ENCODE measurements at places on chromosomes 1 and 21.

GRCh38 chr1:208201229-208201628 lies 43.0 kb downstream of the PLXNA2 start:
- no peaks in the 10 kb centered on the region for H3K36me3 ChIP-seq
- peak; percentile 68 for DNase-seq
- H3K27ac ChIP-seq = no peak overlapping the region
- H3K4me3 ChIP-seq = no peak overlapping the region

DNA sequence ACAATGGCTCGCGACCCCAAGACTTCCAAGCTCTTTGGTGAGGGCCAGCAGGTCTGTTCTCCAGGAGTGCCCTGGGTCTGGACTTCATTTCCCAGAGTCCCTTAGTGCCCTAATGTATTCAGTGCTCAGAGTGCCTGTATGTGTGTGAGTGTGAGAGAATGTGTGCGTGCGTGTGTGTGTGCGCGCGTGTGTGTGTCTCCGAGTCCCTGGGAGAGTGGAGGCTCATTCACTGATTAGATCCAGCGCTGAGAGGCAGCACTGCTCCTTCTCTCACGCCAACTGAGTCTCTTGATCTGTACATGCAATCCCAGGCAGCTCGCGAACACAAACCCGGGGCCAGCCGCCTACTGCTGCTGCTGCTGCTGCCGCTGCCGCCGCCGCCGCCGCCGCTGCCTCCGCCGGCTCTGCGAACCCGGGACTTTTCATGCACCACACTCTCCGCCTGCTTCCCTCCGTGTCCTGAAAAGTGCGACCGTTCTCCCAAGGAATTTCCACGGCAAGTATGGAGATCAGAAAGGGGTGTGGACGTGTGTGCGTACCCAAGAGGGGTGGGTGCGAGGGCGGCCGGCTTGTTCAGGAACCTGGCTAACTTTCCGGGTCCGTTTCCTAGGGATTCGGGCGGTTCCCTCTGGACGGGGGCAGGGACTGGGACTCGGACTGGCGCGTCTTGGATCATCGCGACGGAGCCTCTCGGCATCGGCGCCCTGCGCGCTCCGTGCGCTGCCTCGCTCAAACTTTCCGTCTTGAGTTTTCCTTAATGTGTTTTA lies at the start of gene RNF220:
Gene RNF220 (plus strand): TSS at position 225 of the 767 bp plus-strand sequence.
- peaks cover 17% of the 10 kb centered on the region for H3K4me1 ChIP-seq
- no peaks in the 10 kb centered on the region for H3K36me3 ChIP-seq
- peaks cover 15% of the 10 kb centered on the region for H3K27me3 ChIP-seq
- peak; percentile 76 for DNase-seq
- H3K4me3 ChIP-seq = peak within 1 kb of the TSS; percentile 39
- H3K27ac ChIP-seq = no peak within 1 kb of the TSS

GRCh38 chr1:40385437-40386358 lies 12.2 kb downstream of the SMAP2 start:
- no peak for DNase-seq
- peaks cover 67% of the 10 kb centered on the region for H3K4me1 ChIP-seq
- peak overlapping the region; percentile 87 for H3K27ac ChIP-seq
- H3K4me3 ChIP-seq = no peak overlapping the region
- no peaks in the 10 kb centered on the region for H3K27me3 ChIP-seq

DNA sequence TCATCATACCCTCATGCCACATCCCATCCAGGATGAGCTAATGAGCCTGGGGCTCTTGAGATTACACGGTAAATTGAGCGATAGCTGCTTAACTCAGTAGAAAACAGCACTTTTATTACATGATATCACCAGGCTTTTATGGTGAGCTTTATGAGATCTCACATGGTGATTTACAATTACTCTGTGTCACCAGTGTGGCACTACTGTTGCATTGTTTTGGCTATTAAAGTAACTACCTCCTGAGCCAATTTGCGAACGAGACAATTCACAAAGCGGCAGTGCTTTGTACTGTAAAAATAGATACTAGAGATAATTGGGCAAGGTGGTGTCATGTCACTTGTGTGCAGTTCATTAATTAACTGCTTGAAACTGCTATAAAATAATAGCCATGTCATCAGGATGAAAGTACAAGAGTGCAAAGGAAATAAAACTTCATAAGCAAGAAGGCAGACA lies 767.7 kb upstream of the ADGRL2 start:
- no peak overlapping the region for H3K27ac ChIP-seq
- H3K27me3 ChIP-seq = no peaks in the 10 kb centered on the region
- H3K36me3 ChIP-seq = no peaks in the 10 kb centered on the region
- no peaks in the 10 kb centered on the region for H3K4me1 ChIP-seq
- H3K4me3 ChIP-seq = no peak overlapping the region

- no peak for DNase-seq
- no peak overlapping the region for H3K27ac ChIP-seq
- H3K4me3 ChIP-seq = no peak overlapping the region
- peaks cover 13% of the 10 kb centered on the region for H3K36me3 ChIP-seq
Measured at GRCh38 chr1:1799716-1800115, 21.4 kb upstream of the NADK start.

GRCh38 chr1:113758631-113759332 lies 504 bp downstream of the PHTF1 start:
- H3K27ac ChIP-seq = peak overlapping the region; percentile 93
- no peaks in the 10 kb centered on the region for H3K36me3 ChIP-seq
- no peaks in the 10 kb centered on the region for H3K27me3 ChIP-seq
- peak; percentile 67 for DNase-seq

- H3K4me1 ChIP-seq = no peaks in the 10 kb centered on the region
- no peaks in the 10 kb centered on the region for H3K36me3 ChIP-seq
- DNase-seq = no peak
- no peaks in the 10 kb centered on the region for H3K27me3 ChIP-seq
- H3K4me3 ChIP-seq = no peak overlapping the region
Measured at GRCh38 chr1:74246315-74246714, 11.1 kb downstream of the TNNI3K start.

DNA sequence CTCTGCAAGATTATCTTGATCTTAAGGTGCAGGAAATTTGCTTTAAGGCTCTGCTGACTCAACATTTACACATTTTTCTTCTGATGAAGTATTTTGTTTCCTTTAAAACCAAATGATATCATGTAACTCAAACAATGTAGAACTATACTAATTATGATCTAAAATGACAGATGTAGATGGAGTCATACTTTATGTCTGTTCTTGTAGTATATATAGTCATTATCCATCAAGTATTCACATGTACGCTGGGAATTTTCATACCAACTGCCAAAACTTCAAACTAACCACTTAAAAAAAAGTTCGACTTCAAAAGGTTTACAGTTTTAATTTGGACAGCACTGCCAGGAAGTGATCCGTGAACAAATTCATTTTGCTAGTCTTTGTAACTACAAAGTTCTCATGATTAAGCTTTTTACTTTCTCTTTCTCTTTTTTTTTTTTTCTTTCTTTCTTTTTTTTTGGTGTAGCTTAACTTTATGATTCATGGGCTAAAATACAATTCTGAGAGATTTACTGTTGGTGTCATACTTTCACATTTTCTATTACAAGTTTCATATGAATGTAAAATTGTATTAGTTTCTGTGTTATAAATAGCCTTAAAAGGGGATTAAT lies 509.0 kb upstream of the CXADR start:
- H3K36me3 ChIP-seq = no peaks in the 10 kb centered on the region
- H3K4me1 ChIP-seq = no peaks in the 10 kb centered on the region
- no peak for DNase-seq
- no peaks in the 10 kb centered on the region for H3K27me3 ChIP-seq
- no peak overlapping the region for H3K4me3 ChIP-seq

DNA sequence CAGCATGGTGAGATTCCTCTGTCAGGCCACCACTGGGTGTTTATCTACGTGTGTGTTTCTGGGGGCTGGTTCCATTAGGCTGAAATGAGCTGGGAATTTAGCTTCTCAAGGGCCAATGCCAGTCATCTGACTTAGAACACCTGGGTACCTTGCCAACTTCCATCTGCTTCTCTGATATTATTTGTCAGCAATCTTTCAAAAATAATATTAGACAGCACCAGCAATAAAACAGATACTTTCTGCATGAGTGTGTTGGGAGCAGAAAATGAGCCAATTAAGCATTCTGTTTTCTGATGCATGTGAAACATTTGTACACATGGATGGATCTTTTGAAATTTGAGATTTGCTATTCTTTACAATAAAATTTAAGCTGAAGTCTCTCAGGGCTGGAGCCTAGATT lies 124.1 kb downstream of the RYR2 start:
- no peaks in the 10 kb centered on the region for H3K4me1 ChIP-seq
- H3K36me3 ChIP-seq = no peaks in the 10 kb centered on the region
- no peaks in the 10 kb centered on the region for H3K27me3 ChIP-seq
- H3K27ac ChIP-seq = no peak overlapping the region
- DNase-seq = no peak

GRCh38 chr1:156543066-156543465 lies 29.3 kb downstream of the IQGAP3 start:
- DNase-seq = no peak
- H3K27me3 ChIP-seq = no peaks in the 10 kb centered on the region
- no peak overlapping the region for H3K27ac ChIP-seq
- H3K36me3 ChIP-seq = no peaks in the 10 kb centered on the region
- no peak overlapping the region for H3K4me3 ChIP-seq

DNA sequence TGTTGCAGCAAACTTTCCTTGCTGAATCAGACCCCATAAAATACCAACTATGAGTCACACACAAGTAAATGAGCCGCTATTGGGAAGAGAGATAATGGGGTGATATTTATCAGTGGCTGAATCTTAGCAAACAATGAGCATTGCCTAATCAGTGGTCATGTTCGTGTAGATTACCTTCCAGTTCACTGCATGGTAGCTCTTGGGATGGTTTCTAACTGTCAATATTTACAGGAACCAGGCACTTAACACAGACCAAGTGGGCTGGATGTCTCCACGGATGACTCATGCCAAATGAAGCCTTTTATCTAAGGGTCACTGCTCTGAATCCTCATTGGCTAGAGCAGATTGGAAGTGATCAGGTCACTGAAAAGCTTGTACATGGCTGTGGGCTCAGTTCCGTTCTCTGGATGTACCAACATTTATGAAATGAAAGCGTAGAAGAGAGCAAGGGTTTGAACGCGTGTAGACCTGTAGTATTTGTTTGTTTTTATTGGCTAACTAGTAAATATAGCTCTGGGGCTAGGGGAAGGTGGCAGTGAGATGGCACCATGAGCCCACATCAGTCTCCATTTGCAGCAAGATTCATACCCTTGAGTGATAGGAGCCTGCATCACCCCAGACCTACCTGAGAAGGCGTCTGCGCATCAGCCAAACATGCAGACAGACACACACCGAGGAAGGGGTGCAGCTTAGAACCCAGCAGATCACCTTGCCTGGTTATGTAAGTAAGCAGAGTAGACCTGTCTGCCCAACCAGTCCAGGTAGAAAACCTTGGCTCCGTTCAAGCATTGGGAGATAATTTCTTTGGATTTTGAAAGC lies 153.3 kb downstream of the TOMM20 start:
- no peak overlapping the region for H3K4me3 ChIP-seq
- no peaks in the 10 kb centered on the region for H3K27me3 ChIP-seq
- no peak overlapping the region for H3K27ac ChIP-seq
- no peaks in the 10 kb centered on the region for H3K36me3 ChIP-seq
- no peak for DNase-seq

GRCh38 chr1:153538315-153538821 lies 2.4 kb downstream of the S100A5 start:
- no peaks in the 10 kb centered on the region for H3K27me3 ChIP-seq
- no peaks in the 10 kb centered on the region for H3K36me3 ChIP-seq
- H3K27ac ChIP-seq = no peak overlapping the region
- H3K4me1 ChIP-seq = no peaks in the 10 kb centered on the region
- no peak overlapping the region for H3K4me3 ChIP-seq

DNA sequence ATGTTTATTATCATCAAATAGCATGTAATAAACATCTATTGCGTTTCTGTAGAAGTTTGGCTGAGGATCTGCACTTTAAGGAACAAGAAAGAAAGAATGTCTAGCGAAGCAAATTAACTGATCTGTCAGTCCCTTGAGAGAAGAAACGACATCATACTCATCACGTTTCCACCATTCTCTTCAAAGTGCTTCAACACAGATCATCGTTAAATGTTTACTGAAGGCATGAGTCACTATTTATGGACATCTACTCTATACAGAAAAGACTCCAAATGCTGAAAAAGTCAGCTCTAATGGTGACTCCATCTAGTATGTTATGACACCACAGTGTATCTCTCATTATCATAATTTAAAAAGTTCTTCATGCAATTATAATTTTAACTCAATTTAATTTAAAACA lies 369.1 kb downstream of the RGS7 start:
- no peaks in the 10 kb centered on the region for H3K36me3 ChIP-seq
- H3K4me1 ChIP-seq = no peaks in the 10 kb centered on the region
- no peaks in the 10 kb centered on the region for H3K27me3 ChIP-seq
- DNase-seq = no peak

GRCh38 chr21:45519182-45519581 lies 23.1 kb downstream of the SLC19A1 start:
- no peak for DNase-seq
- no peaks in the 10 kb centered on the region for H3K27me3 ChIP-seq
- no peaks in the 10 kb centered on the region for H3K36me3 ChIP-seq
- no peak overlapping the region for H3K4me3 ChIP-seq
- no peak overlapping the region for H3K27ac ChIP-seq

DNA sequence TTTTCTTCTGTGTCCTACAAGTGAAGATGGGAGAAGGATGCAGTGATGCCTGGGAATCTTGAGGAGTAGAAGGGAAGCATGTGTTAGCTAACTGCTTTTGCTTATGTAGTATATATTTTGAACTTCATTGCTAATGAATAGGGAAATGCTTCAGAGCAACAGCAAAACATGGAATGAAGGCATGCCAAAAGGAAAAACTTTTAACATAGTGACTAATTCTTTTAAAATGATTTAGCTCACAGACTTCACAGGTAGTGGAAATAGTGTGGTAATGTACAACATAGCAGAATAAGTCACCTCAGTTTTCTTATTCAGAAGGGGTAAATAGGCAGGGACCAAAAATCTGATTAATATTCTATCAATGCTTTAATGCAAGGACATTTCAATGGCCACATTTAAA lies 95.5 kb downstream of the LYPLAL1 start:
- H3K36me3 ChIP-seq = no peaks in the 10 kb centered on the region
- H3K27me3 ChIP-seq = no peaks in the 10 kb centered on the region
- DNase-seq = no peak
- no peak overlapping the region for H3K27ac ChIP-seq
- no peak overlapping the region for H3K4me3 ChIP-seq
- H3K4me1 ChIP-seq = peaks cover 15% of the 10 kb centered on the region

GRCh38 chr1:119115311-119115710 lies 25.1 kb downstream of the WARS2 start:
- no peaks in the 10 kb centered on the region for H3K4me1 ChIP-seq
- H3K27ac ChIP-seq = no peak overlapping the region

- H3K36me3 ChIP-seq = no peaks in the 10 kb centered on the region
- H3K4me3 ChIP-seq = no peak overlapping the region
- H3K27ac ChIP-seq = no peak overlapping the region
- H3K27me3 ChIP-seq = no peaks in the 10 kb centered on the region
Measured at GRCh38 chr1:91148641-91149069, 126.8 kb upstream of the ZNF644 start.

DNA sequence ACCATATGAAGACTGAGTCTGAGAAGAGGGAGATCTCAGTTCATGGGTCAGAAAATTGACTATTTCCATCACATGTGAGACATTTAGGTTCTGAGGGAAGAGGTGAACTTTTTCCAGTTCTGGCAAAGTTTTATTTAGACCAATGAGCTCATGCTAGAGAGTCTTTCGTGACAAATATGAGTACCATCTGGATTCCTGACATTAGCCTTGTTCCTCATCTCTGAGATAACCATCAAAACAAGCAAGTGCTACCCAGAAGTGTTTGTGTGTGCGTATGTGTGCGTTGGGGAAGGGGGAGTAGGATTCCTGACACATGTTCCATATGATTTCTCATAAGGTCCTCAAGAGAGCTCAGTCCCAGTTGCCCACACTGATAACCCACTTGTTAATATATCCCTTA lies 120.6 kb downstream of the FASLG start:
- no peak overlapping the region for H3K4me3 ChIP-seq
- no peak for DNase-seq
- no peaks in the 10 kb centered on the region for H3K4me1 ChIP-seq
- no peaks in the 10 kb centered on the region for H3K36me3 ChIP-seq

Measured in pancreas (tissue), 10 donors.